ENCODE measurements at places on chromosomes 5 and 9.

- no peak for DNase-seq
Measured at GRCh38 chr5:34841816-34842215, 2.9 kb downstream of the TTC23L start.

DNA sequence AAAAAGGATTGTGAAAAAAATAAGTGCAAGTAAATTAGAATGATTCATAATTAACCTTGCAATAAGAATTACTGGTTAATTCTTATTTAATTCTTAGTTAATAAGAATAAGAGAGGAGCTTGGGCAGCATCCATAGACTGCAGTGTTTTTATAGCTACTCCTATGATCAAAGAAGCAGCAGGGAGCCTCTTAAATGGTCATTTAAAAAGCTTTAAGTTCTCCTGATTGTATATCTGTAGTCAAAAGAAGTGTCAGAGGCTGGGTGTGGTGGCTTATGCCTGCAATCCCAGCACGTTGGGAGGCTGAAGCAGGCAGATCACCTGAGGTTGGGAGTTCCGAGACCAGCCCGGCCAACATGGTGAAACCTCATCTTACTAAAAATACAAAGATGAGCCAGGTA lies 14.4 kb downstream of the ACER2 start:
- DNase-seq: no peak

GRCh38 chr9:2859776-2860379 lies 16.0 kb upstream of the PUM3 start:
- DNase-seq: peak; percentile 77

- DNase-seq: no peak
Measured at GRCh38 chr9:75953218-75953617, 62.7 kb downstream of the PCSK5 start.

GRCh38 chr5:159047086-159047485 lies 52.6 kb downstream of the EBF1 start:
- no peak for DNase-seq

DNA sequence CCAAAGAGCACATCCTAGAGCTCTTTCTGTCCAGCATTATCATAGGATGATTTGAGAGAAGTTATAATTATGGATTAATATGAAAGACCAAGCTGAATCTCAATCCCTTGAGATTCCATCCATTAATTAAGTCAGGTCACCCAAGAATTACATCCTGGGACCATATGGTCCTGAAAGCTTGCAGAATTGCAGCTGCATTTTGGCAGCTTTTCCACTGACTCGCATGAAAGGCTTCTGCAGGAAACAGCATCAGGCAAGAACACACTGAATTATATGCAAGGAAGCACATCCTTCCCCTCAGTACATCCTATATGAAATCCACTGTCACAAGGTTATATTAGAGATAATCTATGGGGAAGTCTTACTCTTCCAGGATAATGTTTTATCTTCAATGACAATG lies 109.1 kb upstream of the CTNND2 start:
- no peak for DNase-seq

- DNase-seq: no peak
Measured at GRCh38 chr5:17799521-17799920, 165.3 kb downstream of the TAF11L14 start.

DNA sequence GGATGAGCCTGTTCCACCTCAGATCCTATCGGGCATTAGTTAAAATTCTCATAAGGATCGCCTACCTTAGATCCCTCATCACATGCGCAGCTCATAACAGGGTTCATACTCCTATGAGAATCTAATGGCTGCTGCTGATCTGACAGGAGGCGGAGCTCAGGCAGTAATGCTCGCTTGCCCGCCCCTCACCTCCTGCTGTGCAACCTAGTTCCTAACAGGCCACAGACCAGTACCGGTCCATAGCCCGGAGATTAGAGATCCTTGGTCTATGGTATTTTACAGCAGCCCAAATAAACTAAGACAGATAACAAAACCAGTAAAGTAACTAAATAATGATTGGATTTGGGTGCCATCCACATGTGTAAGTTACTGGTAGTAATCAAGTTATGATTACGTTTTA lies 17.5 kb downstream of the GOLPH3 start:
- DNase-seq: no peak

GRCh38 chr9:136085815-136086212 lies 9.3 kb downstream of the NACC2 start:
- peak; percentile 8 for DNase-seq

DNA sequence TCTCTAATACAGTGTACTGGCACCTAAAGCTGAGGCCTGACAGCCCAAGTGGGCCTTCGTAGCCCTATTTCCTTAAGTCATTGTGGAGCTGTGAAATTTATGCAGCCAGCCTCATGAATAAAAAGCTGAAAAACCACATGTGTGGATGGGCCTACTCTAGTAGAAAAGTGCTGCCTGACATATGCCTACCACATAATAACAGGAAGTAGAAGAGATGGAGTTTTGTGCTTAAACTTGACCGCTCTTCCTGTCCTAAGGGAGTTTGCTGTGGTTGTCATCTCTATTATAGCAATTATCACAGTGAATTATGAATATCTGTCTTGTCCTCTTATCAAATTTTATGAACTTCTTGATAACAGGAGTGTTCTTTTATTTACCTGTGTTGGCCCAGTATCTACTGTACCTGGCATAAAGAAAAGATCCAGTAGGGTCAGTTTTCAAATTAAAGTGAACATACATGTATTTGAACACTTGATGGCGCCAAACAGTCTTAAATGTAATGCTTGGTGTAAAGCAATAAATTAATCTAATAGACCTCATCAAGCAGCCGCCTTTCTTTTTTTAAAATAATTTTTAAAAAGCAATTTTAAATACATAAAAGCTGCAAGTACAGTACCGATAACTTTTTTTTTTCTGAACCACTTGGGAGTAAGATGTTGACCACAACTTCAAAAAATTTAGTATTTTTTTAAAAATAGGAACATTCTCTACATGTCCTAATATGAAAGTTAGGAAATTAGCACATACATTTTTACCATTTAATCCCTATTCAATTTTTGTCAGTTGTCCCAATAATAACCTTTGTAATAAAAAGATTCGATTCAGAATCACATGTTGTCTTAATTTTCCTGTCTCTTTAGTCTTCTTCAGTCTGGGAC lies 51.0 kb downstream of the FKTN start:
- DNase-seq: no peak

- DNase-seq: no peak
Measured at GRCh38 chr5:116225281-116225922, 140.6 kb downstream of the COMMD10 start.

GRCh38 chr5:142978726-142979125 lies 208.5 kb downstream of the ARHGAP26 start:
- no peak for DNase-seq

GRCh38 chr9:124060844-124061605 lies 49.5 kb downstream of the LHX2 start:
- no peak for DNase-seq

- no peak for DNase-seq
Measured at GRCh38 chr5:158838781-158839180, 260.9 kb downstream of the EBF1 start.

DNA sequence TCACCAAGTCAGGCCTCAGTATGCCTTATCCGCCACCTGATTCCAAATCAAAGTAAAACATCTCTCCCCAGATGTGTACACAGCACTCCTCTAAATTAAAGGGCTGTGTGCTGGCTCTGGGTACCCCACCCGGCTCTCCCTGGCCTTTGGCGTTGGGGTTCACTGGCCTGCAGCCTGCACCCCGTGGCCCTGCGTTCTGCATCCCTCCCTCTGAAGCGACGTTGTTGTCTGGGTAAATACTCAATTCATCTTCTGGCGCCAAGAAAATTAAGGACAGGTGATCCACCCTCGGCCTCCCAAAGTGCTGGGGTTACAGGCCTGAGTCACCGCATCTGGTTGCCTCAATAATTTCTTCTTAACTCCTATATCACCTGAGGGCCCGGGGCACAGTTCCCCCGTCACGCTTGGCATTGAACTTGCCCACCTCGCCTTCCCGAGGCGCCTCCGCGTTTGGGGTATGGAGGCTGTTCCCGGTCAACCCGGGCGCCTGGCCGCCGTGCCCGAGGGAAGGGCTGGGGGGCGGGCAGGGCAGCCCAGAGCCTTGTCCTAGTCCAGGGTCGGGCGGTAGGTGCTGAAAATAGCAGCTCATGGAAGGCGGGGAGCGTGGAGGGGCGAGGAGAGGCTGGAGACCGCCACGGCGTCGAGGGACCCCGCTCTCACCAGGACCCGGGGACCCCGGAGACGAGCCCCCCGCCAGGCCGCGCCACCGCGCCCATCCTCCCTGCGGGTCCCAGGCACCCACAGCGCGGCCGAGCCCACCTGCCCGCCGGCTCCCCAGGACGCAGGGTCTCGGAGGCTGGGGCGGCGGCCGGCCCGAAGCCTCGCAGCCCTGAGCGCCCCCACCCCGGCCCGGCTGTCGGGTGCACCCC lies 531 bp downstream of the ABO start:
- no peak for DNase-seq

DNA sequence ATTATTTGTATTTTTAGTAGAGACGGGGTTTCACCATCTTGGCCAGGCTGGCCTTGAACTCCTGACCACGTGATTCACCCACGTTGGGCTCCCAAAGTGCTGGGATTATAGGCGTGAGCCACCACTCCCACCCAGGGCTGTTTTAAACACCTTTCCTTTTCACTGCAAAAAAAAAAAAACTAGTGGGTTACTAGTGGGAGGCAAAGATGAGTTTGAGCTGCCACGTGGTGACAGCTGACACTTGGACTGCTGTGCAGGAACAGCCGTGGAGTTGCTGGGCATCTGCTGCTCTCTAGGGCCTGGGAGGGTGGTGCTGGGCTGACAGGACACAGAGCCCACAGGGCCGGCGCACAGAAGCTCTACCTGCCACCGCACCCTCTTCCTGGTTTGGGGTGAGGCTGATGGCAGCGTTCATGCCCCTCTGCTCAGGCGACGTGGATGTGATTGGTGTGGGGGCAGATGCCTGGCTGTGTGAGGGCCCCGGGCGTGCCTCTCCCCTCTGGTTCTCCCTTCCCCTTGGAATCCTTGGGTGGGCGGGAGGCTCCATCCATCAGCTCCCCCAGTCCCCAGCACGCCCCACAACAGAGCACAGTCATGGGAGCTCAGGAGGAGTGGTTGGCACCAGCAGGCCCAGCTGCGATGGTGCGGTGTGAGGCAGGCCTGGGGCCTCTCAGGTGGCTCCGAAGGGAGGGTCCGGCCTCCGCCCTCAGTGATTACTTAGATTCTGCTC lies 16.9 kb downstream of the RABL6 start:
- no peak for DNase-seq

DNA sequence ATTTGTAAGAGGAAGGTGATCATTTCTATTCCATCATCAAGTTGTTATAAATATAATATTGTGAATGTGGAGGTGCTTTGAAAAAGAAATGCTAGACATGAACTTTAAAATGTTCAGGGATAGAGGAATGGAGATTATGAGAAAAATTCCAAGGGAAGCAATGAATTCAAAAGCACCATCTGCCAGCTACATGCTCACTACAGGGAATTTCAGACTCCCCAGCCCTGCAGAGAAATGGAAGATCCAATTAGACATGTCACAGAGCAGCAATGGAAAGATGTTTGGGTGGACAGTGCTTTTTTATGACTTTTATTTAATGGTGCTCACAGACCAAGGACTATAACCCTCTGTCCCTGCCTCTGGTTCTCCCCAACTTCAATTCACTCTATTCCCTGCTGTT lies 209.7 kb downstream of the ESM1 start:
- no peak for DNase-seq

DNA sequence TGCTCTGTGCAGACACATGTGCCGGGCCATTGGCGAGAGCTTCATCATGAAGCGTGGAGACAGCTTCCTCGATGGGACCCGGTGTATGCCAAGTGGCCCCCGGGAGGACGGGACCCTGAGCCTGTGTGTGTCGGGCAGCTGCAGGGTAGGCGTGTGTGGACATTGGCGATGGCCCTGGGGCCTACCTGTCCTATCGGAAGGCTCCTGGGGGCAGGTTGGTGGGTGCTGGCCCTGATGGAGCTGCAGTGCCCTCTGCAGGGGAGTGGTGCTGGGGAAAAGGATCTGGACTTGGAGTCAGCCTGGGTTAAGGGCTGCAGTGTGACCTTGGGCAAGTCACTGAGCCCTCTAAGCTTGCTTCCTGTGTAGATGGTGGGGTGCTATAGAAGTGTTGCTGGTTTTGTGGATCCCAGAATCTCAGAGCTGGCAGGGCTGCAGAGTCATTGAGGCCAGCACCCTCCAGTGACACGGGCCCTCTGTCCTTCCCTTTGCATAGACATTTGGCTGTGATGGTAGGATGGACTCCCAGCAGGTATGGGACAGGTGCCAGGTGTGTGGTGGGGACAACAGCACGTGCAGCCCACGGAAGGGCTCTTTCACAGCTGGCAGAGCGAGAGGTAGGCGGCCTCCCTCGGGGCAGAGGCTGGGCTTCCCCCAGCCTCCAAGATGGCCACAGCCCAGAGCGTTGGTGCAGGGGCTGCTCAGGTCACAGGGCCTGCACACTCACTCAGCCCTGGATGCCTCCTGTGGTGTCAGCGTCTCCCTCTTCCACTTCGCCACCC lies 15.8 kb downstream of the ADAMTS13 start:
- no peak for DNase-seq

DNA sequence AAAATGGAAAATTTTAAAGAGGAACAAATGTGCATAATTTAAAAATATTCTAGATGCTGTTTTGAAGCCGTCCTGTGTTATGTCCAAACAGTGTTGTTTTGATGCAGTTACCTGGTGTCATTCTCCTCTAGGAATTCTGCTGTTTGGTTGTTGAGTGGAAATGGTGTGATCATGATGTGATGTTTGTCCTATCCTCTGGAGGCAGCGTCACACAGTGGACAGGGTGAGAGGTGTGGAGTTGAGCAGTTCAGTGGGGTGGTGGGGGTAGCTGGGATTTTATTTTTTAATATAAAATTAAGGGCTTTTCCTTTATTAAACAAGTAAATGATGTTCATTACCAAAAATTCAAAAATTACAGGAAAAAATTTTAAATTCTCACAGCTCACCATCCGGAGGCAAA lies 31.2 kb downstream of the PRDM6 start:
- DNase-seq: no peak

DNA sequence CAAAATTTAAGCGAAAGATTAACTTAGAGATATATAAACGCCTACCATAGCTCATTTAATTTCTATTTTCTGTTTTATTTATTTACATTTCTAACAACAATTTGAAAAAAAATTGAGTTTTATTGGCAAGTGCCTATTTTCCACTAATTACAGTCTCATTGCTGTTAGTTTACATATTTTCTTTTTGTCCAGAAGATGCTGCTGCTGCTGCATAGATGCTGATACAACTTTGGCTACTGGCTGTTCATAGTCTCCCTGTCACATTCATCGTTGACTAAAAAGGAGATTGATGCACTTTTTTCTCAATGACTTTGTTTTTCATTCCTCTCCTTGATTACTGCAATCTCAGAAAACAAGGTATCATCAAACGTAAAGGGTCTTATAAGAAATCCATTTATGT lies 235.4 kb downstream of the CDH9 start:
- DNase-seq: no peak
